Stimulated activated CD4-positive, alpha-beta T cell treated with anti-CD3 and anti-CD28 coated beads, Interleukin-1b, Interleukin-23, amount 100 ng/mL, for 1 hour (primary cell): ENCODE measurements at places on chromosomes 4 and X.

DNA sequence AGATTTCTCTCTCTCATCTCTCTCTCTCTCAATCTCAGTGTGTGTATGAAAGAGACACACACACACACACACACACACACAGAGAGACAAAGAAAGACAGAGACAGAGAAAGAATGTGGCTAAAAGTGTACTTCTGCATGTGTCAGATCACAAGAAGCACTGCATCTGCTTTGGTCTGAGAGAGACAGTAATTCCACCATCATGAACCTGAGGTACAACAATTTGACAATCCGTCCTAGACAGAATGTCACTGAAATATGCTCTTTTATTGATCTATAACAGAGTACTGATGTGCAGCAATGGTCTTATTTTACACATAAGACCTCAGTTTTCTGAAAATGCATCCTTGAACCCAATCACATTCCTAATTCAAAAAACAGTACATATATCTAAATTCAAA, 576.2 kb upstream of the SMIM31 start:
- DNase-seq = no peak

DNA sequence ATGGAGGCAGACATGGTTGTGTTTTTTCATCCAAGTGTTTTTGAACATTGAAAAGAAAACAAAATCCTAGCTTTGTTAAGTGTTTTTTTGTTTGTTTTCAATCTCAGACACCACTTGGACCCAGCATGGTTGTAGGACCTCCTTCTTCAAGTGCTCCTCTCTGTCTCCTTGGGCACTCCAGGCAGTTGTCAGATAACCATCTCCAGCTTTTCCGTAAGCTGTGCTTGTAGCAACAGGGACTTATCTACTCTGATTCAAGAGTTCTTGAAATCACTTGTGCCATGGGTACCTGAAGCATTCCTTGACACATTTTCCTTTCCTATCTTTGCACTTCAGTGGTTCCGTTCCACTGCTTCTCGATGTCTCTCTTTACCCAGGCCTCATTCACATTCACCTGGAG, 334.9 kb upstream of the DDX53 start:
- DNase-seq = no peak

GRCh38 chrX:43592597-43592996, 63.5 kb upstream of the MAOA start:
- DNase-seq = no peak

DNA sequence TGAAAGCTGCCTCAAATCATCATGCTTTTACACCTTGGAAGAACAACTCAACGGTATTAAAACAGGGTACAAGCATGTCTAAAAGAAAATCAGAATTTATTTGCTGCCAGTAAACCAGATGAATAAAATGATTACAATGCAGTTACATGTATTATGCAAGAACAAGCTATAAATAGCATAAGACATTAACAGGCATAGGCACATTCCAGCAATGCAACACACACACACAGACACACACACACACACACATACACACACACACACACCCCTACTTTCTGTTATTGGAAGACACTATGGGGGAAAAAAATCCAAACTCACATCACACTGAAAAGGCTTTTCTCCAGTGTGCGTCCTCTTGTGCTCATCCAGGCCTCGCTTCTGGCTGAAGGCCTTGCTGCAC, 212.5 kb downstream of the PRDM5 start:
- no peak for DNase-seq

DNA sequence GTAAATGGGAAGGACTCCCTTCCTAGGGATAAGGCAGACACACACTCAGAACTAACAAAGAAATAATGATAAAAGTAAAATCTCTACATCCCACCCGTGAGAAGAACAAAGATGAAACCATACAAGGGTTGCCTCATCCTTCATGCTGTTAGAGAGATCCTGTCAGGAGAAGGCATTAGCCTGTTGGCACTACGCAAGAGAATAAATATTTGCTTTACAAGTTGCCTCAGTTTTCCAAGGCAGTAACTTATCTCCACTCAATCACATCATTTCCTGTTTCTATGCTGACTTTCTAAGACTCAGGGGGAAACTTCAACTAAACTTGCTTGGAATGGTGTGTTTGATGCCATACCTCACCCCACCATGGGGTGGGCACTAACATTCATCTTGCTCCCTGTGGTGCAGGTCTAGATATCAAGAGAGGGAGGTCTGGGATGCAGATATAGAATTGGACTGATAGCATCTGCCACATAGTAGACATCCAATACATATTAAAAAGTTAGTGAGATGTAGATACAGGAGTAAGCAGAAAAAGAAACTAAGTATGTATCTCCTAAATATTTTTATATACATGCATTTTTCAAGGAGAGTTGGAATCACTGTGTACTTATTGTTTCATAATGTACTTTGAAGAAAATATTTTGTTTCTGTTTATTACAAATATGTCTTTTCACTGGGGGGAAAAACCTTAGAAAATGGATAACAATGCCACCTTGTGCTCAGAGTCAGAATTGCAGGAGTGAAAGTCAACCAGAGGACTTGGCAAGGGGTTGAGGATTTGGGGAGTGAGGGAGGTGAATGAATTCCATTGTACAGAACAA, 57.2 kb upstream of the BEX4 start:
- no peak for DNase-seq

DNA sequence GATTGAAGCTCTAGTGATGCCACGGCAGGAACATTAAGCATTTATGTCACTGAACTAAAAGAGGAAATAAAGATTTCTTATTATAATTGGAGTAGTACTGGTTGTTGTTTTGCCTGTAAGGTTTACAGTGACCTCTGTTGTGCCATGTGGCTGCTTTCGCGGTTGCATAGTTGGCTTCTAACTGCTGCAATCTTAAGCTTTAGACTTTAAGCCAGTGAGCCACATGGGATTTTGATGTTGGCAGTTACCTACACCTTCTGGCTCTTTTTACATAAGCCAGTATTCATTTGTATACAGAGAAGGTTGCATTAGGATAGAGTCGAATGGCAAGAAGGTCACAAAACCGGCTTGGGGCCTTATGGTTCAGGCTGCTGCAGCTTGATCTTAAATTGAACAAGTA, 1311.6 kb downstream of the RAPGEF2 start:
- no peak for DNase-seq

DNA sequence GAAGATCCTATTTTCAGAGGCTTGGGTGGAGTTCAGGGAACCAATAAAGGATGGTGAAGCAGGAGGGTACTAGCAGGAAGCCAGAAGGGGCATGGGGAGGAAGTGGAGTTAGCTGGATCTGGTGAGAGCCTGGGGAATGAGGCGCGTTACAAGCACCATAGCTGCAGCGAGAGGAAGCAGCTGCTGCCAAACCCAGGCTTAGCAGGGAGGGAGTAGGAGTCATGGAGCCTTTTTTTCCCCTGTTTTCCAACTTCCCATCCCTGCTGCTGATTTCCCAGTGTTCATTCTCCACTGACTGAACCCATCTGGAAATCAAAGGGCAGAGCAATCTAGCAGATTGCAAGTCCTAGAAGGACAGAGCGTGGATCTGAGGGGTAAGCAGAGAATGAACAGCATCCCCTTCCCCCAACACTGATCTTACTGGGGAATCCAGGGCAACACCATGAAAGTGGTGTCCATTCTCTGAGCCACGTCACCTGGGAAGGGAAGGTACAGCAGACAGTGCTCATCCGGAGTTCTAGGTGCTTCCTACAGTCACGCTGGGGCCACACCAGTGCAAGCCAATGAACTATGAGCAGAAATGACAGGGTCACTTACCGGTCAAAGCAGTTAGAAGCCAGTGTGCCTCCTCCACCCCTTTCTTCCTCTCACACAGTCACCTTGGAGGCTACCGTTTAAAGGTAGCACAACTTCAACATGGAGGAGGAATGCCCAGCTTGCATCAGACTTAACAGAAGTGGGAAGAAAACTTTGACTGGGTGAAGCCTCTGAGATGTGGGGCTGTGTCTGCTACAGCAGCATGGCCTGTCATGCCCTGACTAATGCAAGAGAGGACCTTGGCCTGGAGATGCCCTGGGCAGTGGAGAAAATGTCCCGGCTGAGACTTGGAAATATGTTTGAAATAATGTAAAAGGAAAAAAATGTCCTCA, 36.7 kb downstream of the SMIM20 start:
- DNase-seq = no peak

DNA sequence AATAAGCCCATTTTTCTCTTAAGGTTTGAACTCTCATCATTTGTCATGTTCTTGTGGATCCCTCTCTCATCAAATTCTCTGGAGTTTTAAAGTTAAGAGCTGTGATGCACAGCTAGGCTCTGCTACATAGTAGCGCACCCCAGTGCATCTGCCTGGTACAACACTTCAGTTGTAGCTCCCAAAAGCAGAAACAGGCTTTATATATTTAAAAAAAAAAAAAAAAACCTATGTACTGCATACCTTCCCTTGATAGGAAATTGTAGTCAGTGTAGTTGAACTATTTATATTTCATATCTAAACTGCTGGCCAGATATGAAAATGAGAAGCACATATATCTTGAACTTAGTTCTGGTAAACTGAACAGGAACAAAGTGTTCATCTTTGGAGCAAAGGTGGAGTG, 131.4 kb downstream of the KLHL13 start:
- no peak for DNase-seq

GRCh38 chr4:116055857-116056827, 942.7 kb upstream of the NDST4 start:
- no peak for DNase-seq

DNA sequence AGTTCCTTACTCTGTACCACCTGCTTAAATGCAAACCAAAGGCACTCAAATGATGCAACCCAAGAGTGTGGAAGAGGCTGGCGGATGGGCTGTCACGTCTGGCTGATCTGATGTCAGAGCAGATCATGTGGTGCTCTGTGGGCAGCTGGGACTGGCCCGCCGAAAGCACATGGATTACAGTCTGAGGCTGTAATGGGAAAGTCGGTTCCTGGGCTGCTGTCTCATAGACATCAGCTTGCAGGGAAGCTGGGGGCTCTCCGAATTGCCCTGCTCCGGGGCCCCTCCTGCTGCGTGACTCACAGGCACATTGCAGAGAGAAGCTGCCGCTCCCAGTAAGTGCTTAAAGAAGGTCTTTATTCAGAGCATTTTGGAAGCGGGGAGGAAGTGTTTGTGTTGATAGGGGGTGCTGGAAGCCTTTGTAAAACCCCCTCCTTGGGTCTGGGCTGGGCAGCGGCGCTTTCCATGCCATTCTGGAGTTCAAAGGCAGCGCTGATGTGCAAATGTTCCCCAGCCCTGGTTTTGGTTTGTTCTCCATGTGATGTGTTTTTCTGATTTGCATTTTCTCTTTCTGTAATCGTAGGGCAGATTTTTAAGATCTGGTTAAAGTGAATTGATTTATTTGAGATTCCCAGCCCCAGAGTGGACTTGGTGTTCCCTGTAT, 181.1 kb downstream of the LARP7 start:
- no peak for DNase-seq
